NCI-H1436 (cell line): ENCODE measurements at places on chromosomes 1 and 21.
A peak's percentile ranks its signal among the peaks of the same experiment; 100 is the strongest.

GRCh38 chr1:245651093-245651492, 496.3 kb downstream of the KIF26B start:
- DNase-seq, result no peak

DNA sequence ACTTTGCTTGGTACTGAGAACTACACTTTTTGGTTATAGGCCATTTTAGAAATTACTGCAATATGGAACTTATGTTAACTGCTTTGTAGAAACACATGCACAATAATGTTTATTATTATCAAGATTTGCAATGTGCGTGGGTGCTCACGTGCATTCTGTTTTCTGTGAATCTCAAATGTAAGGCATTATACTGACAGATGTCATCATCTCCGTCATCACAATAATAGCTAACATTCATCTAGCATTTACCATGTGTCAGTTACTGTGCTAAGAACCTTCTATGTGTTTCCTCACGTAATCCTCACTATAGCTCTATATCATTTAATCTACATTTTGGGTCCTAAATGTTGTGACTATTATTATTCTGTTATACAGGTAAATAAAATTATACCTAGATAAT, 1214.8 kb upstream of the ADGRL4 start:
- DNase-seq, result no peak

DNA sequence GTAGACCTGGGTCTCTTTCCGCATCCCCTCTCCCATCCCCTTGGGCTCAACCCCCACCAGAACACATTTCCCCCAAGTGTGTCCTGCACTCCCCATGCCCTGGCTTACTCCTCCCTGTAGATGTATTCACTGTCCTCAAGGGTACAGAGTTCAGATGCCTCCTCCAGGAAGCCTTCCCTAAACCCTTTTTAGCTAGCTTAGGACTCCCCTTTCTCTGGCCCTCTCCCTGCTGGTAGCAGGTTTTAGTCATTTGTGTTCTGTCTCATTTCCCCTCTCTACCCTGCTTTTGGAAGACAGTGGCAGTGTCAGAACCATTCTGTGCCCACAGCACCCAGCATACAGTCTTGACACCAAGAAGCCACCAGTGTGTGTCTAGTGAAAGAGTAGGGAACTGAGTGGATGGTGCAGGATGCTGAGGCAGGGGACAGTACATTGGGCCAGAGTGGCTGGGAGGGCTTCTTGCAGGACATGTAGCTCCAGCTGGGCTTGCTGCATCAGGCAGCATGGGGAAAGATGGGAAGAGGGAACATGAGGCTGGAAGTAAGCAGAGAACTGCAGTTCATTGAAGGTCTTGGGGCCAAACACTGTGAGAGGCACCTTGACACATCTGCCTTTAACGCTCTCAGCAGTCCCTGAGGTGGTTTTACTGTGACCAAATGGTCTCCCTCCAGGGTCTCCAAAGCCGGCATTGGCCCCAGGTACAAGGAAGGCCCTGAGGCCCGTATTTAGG, 2.5 kb downstream of the FOXO6 start:
- DNase-seq, result no peak

GRCh38 chr1:225770561-225771248, 6.9 kb upstream of the SRP9 start:
- DNase-seq, result no peak

- DNase-seq, result no peak
These were observed 42.2 kb downstream of the OLIG1 start for GRCh38 chr21:33112151-33112550.

GRCh38 chr1:74505928-74506710, 6.3 kb downstream of the LRRC53 start:
- no peak for DNase-seq

GRCh38 chr21:45264912-45265515, 22.7 kb downstream of the POFUT2 start:
- no peak for DNase-seq

- DNase-seq, result no peak
These were observed 68.5 kb downstream of the STUM start for GRCh38 chr1:226617109-226617508.

DNA sequence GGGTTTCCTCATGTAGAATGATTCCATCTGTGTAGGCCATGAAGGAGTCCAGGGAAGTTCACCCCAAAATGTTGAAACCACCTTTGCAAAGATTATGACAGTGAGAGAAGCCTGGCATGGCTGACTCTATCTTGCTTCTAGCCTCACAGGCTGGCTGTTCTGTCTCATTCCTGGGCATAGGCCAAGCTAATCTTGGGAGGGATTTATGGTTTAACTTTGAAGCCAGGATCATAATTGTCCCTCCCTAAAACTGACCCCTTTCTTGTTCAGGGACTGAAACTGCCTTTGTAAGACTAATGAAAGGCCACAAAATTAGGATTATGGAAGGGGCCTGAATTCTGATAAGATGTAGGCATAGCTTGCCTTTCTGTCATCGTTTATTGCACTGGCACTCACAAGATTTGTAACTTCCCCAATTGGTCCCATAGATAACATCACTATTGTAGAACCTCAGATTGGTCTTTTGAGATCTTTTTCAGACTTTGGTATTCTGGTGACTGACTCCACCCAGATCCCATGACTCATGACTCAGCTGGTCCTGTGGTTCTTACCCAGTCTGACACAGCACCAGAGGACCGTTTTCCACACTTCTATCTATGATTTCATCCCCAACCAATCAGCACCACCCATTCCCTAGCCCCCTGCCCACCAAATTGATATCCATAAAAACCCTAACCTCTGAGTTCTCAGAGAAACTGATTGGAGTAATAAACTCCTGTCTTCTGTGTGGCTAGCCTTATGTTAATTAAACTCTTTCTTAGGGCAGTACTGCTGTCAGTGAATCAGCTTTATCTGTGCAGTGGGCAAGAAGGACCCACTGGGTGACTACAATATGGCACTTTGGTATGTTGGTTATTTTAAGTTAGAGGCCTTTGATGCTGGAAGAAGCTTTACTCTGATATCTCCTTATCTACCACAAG, 13.6 kb upstream of the LAMTOR5 start:
- no peak for DNase-seq

DNA sequence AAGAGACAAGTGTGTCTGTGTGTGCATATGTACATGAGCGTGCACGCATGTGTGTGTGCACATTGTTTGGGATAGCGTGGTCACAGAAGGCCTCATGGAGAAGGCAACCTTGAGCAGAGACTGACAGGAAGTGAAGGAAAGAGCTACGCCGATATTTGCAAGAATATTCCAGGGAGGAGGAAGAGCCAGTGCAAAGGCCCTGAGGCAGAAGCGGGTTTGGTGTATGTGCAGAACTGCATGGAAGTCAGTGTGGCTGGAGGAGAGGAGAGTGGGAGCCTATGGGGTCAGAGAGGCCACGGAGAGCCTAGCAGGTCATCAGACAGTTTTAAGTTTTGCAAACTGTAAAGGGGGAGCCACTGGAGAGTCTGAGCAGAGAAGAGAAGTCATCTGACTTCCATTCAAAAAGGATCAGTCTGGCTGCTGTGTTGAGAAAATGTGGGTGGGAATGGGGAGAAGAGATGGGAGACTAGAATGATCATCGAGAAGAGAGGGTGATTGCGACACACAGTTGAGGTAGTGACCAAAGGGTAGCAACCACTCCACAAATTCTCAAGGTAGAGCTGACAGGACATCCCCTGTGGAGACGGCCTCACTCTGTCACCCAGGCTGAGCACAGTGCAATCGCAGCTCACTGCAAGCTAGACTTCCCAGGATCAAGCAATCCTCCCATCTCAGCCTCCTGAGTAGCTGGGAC, 3.9 kb downstream of the CELA2B start:
- DNase-seq, result no peak

DNA sequence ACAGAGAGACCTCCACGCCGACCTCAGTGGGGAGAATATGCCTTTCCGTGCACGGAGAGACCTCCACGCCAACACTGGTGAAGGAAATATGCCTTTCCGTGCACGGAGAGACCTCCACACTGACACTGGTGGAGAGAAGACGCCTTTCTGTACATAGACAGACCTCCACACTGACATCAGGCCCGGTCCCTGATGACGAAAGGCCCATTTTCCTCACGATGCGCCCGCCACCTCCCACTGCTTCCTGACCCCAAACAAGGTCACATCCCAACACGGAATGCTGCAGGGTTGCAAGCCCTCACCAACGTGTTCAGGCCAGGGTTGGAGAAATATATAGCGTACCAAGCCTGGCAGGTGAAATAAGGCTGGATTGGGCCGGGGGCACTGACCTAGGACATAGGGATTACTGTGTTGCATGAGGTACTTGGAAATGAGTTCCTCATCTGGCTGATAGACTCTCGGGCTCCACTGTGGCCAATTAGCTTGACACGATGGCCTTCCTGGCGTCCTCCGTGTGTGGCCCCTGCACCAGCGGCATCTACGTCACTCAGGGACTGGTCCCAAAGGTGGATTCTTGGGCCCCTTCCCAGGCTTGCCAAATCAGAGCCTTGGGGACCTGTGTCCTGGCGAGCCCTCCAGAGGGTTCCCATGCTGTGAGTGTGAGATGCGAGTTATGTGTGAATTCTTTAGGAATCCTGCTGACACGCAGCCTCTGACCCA, 16.5 kb upstream of the SUMO3 start:
- no peak for DNase-seq

GRCh38 chr1:53549781-53550180, 90.6 kb downstream of the DMRTB1 start:
- no peak for DNase-seq

DNA sequence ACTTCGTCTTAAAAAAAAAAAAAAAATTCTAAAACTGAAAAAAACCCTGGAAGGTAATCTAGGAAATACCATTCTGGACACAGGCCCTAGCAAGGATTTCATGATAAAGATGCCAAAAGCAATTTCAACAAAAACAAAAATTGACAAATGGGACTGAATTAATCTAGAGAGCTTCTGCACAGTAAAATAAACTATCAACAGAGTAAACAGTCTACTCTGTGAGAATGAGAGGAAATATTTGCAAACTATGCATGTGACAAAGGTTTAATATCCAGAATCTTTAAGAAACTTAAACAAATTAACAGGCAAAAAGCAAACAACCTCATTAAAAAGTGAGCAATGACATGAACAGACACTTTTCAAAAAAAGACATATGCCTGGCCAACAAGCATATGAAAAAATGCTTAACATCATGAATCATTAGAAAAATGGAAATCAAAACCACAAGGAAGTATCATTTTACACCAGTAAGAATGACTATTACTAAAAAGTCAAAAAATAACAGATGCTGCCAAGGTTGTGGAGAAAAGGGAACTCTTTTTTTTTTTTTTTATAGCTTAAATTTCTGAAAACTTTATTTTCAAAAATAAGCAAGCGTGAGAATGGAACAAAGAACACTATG, 29.4 kb upstream of the RNPC3 start:
- DNase-seq, result no peak

DNA sequence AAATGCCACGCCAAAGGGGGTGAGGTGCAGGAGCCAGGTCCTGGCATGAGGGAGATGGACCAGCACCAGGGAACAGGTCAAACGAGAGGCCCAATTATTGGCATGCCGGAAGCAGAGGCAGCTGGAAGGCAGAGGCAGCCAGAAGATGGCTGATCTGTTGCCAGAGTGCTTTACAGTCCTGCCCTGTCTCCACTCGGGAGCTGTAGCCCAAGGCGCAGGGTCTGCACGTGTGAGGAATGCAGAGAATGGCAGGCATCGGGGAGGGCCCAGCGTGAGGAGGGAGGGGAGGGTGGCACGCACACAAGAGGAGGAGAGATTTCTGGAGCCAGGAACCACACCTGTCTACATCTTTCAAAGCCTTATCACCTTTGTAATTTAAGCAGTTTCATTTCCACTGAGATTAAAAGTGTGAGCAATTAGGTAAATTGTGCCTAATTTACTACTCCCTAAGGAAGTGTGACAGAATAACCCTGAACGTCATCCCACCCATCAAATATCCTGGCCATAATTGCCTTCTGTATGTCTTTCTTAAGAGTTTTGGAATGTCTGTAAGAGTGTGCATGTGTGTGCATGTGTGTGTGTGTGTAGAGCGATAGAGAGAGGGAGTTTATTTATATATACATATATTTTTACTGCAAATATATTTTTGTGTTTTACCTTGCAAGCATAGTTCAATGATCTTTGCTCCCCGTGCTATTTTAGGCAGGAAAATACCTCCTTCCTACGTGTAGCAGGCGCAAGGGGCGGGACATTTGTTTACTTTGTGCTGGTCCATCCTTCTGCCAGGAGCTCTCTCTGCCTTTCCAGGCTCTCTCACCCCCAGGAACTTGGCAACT, 125.5 kb upstream of the SERBP1 start:
- peak; percentile 51 for DNase-seq
